ENCODE measurements at places on chromosomes 12 and 14. TPM values are rescaled to one million over a fixed set of nuclear protein-coding genes. Genes with fewer than 3 reads are reported as not detected.

Gene FBLN5
- 152 TPM for total RNA-seq

Gene DYNLL1
- total RNA-seq, result 327 TPM

Gene CAPS2
- 4.6 TPM for total RNA-seq

Gene C1R
- total RNA-seq, result 125 TPM

Gene TBC1D30
- total RNA-seq, result 0.35 TPM

Gene PLEKHD1
- not detected for total RNA-seq

Gene MSI1
- not detected for total RNA-seq

Gene OR11H12
- total RNA-seq, result not detected

Gene TRPV4
- total RNA-seq, result 2.5 TPM

Gene ZNF140
- 8.2 TPM for total RNA-seq

Gene OR6C68
- not detected for total RNA-seq

Gene KLRK1
- not detected for total RNA-seq

Gene OR6C76
- total RNA-seq, result not detected

Gene ACRBP
- 0.18 TPM for total RNA-seq

Gene ATN1
- 13.8 TPM for total RNA-seq

Gene NTF3
- not detected for total RNA-seq

Gene KCNJ8
- 4.6 TPM for total RNA-seq

Gene AMDHD1
- not detected for total RNA-seq

Gene TOMM20L
- total RNA-seq, result not detected

Gene GPR162
- total RNA-seq, result 3.2 TPM

Gene FLRT2
- total RNA-seq, result 1.1 TPM
